ENCODE measurements at places on chromosomes 3 and 15.

DNA sequence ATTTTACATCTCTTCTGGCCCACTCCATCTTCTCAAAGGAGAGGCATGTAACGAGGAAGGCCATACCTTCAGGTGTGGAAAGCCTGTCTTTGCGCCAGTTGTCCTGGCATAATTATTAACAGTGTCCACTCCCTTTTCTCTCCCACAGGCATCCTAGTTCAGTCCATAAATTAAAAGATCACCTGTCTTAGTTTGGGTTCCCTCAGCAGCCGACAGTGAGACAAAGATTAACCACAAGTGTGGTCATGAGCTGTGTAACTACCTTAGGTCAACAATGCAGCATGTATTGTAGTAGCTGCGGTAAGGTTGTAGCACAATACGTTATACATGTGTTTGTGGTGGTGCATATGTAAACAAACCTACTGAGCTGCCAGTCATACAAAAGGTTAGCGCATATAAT, 103.3 kb upstream of the GALNT15 start:
- DNase-seq, result no peak

DNA sequence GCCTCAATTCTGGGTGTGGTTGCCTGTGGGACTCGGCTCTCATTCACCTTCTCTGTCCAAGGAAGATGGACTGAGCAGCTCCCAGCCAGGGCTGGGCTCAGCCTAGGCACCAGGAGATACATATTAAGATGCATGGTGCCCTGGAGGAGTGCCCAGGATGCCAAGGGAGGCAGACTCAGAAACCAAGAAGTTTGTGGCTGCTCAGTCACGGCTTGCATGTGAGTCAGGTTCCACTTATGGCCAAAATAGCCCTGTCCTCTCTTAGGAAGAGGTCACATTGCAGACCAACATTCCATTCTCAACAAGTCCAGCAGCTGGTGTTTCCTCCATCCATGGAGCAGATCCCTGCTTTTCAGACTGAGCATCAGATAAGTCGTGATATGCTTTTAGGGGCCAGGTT, 21.8 kb downstream of the CDCP1 start:
- no peak for DNase-seq

DNA sequence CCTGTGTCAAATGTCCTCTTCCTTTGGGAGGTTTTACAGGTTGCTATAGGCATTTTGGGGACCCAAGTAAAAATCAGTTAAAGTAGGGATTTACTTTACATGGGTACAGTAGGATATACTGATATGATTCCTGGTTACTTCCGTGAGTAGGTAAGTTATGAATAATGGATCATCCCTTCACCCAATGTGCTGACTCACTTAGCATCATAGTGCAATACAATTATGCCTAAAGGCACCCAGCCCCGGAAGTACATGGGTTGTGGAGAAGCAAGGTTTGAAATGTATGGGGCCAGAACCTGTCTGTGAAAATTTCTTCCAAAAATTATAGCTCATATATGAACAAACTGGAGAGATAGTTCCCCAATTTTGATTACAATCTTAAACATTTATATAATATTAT, 64.0 kb downstream of the GLB1 start:
- DNase-seq, result no peak

GRCh38 chr3:144105542-144105941, 133.9 kb downstream of the DIPK2A start:
- DNase-seq, result no peak

GRCh38 chr3:17442332-17443049, 299.9 kb downstream of the TBC1D5 start:
- DNase-seq, result no peak

DNA sequence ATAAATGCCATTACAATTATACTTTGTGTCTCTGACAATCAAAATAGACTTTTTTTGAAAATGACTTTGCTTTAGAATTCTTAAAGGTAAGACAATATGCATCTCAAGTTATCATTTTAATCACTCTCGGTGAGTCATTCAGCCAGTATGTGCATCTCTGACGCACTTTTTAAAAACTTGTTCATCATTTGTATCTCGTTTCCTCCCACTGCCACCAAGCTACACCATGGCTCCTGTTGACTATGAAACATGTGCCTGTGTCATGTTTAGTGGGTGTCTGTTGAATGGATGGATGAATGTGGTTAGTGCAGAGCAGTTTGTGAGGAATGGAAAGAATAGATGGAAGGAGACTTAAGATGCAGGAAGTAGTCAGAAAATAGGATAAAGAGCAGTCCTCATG, 68.6 kb downstream of the ARPP21 start:
- DNase-seq, result no peak

DNA sequence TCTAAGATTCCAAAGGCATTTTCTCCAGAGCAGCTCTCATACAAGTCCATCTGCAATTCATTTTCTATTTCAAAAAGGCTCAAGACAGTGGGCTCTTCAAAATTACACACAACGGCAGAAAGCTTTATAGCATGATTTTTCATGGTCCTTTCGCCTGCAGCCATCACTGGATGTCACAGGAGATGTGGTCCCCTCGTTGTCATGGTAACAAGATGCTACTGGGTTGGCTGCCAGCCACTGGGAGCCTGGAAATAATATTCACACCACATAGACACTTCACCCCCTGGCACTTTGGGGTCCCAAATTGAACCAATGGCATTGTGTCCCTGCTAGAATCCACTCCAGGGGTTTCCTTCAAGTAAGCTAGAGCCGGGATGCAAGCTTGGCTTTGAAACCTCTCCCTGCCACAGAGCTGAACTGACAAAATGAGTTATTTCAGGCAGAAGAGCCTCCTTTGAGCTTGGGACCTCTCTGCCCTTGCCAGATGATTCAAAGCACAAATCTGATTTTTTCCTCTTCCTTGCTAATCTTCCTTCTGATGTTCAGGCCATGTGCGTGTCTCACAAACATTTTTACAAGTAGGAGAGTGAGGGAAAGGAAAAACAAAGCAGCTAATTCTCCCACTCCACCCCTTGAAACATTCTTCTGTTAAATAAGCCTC, 512.6 kb upstream of the ADAMTS9 start:
- no peak for DNase-seq

GRCh38 chr3:170723241-170723640, 137.4 kb upstream of the SLC7A14 start:
- no peak for DNase-seq

GRCh38 chr3:39064646-39065045, 12.8 kb downstream of the WDR48 start:
- no peak for DNase-seq
